COR-L47 (cell line): ENCODE measurements at places on chromosomes 1 and 21.

DNA sequence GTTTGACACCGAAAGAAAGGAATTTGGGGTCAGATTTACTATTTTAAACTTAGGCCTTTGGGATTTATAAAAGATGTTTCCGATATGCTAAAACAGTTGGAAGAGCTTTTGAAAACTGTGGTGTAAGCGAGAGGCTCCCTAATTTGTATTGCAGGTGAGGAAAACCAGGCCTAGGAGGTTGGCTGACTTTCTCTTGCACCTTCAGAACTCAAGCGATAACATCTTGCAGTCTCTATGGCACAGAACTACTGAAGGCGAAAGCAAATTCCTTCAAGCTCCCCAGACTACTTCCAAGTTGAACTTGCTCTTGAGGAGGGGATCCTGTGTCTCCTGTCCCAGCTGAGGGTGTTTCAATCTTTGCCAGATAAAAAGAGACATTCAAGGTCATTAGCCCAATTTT lies 685.7 kb downstream of the ADGRL2 start:
- no peak for DNase-seq

DNA sequence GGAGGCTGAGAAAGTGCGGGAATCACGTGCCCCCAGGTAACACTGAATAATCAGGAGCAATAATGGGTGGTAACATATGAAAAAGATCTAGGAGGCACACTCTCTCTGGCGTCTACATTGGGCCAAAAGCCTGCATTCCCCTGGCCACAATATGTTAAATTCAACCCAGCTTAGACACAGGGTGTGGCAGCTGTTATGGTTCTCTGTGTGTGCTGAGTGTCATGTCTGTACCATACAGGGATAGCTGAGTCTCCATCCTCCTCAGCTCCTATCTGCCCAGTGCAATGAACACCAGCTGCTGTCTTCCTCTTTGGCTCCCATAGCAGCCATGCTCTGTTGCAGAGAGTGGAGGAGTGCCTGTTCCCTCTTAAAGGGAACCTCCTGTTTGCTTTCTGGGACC lies 14.3 kb downstream of the S100A11 start:
- DNase-seq, result no peak

DNA sequence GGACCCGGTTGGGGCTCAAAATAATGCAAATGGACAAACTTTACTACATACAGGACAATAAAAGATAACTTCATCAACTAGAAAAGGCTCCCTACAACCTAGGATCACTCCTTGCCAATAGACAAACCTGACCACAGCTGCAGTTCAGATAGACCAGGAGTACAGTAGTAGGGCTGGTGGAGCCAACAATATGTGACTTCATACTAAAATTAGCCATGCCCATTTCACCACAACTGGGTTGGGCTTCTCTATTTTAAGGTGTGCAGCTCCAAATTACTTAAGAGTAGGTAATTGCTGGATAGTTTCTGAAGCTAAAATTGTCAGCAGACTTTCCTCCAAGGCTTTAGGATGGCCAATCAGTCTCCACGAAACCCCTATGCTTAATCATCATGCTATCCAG lies 3.9 kb downstream of the DENND1B start:
- no peak for DNase-seq

DNA sequence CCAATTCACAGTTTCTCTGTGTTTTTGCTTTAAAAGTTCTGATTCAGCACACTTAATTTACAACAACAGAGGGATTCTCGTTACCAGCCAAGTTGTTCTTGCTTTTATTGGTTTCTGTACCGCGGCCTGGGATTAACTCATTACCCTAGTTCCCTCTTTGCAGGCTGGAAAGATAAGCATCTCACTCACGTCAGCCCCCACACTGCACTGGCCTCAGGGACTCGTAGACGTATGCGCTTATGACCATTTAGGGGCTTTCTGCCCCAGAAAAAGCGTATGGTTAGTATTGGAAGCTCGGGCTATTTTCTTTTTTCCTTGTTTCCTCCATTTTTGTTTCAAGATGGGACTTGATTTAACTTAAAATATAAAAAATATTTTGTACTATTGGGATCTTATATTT lies 76.0 kb downstream of the POFUT2 start:
- no peak for DNase-seq

- DNase-seq, result no peak
Observed at GRCh38 chr1:218809625-218810024, 364.1 kb upstream of the LYPLAL1 start.

DNA sequence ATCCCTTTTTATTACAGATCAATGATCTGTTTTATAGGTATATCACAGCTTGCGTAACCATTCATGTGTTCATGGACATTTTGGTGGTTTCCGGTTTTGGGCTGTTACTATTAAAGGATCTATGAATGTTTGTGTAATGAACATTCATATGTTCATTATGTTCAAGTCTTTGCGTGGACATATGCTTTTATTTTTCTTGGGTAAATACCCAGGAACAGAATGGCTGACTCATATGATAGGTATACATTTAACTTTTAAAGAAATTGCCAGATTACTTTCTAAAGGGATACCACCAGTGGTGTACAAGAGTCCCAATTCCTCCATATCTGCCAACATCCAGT lies 73.7 kb downstream of the SPATA46 start:
- no peak for DNase-seq

DNA sequence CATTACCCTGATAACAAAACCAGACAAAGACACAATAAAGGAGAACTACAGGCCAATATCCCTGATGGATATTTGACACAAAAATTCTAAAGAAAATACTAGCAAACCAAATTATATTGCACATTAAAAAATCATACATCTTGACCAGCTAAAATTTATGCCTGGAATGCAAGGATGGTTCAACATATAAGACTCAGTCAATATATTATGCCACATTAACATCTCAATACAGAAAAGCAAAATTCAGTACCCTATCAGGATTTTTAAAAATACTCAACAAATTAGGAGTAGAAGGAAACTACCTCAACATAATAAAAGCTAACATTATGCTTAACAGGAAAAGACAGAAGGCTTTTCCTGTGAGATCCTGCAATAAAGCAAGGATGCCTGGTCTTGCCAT lies 177.1 kb downstream of the MAGI3 start:
- no peak for DNase-seq

- DNase-seq, result peak; percentile 71
Observed at GRCh38 chr1:181038399-181038873, 4.7 kb downstream of the MR1 start.

DNA sequence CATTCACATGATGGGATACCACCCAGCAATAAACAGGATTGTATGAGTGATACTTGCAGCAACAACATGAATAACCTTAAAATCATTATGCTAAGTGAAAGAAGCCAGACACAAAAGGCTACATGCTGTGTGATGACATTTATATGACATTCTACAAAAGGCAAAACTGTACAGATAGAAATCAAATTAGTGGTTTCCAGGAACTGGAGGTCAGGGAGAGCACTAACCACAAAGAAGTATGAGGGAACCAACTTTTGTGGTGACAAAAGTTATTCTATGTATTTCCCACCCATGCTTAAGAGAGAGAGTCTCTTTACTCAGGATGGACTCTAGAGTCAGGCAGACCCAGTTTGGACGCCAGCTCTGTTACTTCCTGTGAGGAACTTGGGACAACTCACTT lies 364.5 kb upstream of the DAB1 start:
- no peak for DNase-seq

GRCh38 chr1:3241673-3242407 lies 172.8 kb downstream of the PRDM16 start:
- DNase-seq, result no peak

GRCh38 chr1:45385302-45385701 lies 45.1 kb upstream of the MUTYH start:
- no peak for DNase-seq
